ENCODE measurements at places on chromosomes 12 and 14.

GRCh38 chr12:41076114-41076513, 112.0 kb upstream of the PDZRN4 start:
- ATAC-seq = no peak

GRCh38 chr12:9365296-9365695, 157.1 kb upstream of the PZP start:
- no peak for ATAC-seq

DNA sequence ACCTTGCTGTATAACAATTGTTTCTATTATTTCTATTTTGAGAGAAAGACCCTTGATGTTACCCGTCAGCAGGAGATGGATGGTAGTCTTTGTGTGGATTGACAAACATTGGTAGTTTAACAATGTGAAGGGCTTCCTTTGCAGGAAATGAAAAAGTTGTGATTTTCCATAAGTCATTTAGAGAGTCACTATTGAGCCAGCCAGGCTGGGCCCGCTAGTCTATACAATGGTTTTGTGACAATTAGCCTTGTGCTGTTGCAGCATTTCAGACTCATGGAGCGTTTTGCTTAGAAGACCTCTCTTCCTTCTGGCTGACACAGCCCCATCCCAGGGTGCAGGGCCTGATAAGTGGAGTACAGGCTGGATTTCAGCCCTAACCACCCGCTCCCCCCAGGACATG, 18.3 kb upstream of the SLC38A2 start:
- ATAC-seq = no peak

- no peak for ATAC-seq
Observed at GRCh38 chr14:103563226-103563620, 463 bp downstream of the COA8 start.

GRCh38 chr12:1282670-1283315, 291.8 kb downstream of the ERC1 start:
- ATAC-seq = peak; percentile 48

DNA sequence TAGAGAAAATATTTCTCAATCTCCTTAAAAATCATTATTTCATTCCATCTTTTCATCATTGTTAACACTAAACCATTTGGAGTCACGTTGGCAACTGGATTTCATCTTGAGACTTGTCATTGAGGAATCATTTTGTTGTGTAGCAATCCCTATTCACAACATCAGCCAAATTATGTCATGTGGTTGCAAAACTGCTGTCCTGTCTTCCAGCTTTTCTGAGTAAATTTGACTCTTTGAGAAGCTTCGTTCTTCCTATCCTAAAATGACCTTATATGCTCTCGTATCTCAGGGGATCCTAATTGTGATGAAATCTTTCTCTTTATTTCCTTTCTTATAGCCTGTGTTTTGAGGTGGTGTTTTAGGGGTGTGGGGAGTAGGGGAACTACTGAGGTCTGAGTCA, 30.6 kb upstream of the KICS2 start:
- ATAC-seq = peak; percentile 89

- ATAC-seq = no peak
Observed at GRCh38 chr14:75167325-75167724, 9.1 kb downstream of the TMED10 start.

DNA sequence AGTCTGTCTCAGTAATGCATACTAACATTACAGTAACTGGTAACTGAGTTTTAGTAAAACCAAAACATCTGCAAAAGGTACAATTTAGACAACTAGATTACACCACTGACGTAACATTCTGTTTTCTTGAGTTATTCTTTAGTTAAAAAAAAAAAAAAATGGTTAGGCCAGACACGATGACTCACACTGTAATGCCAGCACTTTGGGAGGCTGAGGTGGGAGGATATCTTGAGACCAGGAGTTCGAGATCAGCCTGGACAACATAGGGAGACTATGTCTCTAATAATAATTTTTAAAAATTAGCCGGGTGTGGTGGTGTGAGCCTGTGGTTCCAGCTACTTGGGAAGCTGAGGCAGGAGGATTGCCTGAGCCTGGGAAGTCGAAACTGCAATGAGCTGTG, 34.1 kb downstream of the AP5M1 start:
- ATAC-seq = no peak

All from gastroesophageal sphincter (tissue), 4 donors.